ENCODE measurements at places on chromosomes 1 and 21. TPM values are rescaled to one million over a fixed set of nuclear protein-coding genes. Genes with fewer than 3 reads are reported as not detected.
A peak's percentile ranks its signal among the peaks of the same experiment; 100 is the strongest.

Gene TSPAN2
- total RNA-seq, result 22.8 TPM

Gene LCE3D
- not detected for total RNA-seq

Gene OR2T33
- not detected for total RNA-seq

Gene ALX3
- total RNA-seq, result not detected

Gene FCER1G
- 4.5 TPM for total RNA-seq

Gene TMEM50B
- total RNA-seq, result 97.3 TPM

Gene SPRR2B
- not detected for total RNA-seq

Gene GFI1
- total RNA-seq, result 34.4 TPM

Gene ANKRD65
- total RNA-seq, result not detected

Gene SH3BGR
- total RNA-seq, result not detected

GRCh38 chr1:43439781-43440180 is 13.9 kb downstream of the HYI start:
- peaks cover 84% of the 10 kb centered on the region for H3K36me3 ChIP-seq
- H3K4me1 ChIP-seq, result peaks cover 16% of the 10 kb centered on the region
- H3K27me3 ChIP-seq, result no peaks in the 10 kb centered on the region
- H3K27ac ChIP-seq, result no peak overlapping the region
- H3K4me3 ChIP-seq, result no peak overlapping the region

DNA sequence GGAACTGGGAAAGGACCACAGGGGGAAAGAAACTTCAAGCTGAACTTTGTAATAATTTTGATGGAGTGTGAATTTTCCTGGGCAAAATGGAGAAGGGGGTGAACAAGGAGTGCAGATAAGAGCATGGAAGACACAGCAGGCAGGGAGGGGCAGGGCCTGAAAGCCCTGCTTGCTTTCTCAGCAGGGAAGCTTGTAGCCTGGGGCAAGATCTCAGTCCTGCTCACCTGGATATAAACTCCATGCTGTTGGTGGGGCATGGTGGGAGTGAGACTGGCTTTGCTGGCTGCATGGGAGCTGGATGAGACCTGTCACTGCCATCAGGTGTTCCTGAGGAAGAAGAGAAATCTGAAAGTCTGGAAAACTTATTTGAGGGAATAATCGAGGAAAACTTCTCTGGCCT is 58.7 kb upstream of the RC3H1 start:
- H3K4me3 ChIP-seq, result no peak overlapping the region
- no peak overlapping the region for H3K27ac ChIP-seq
- no peaks in the 10 kb centered on the region for H3K36me3 ChIP-seq
- no peak for DNase-seq
- H3K4me1 ChIP-seq, result no peaks in the 10 kb centered on the region
- no peaks in the 10 kb centered on the region for H3K27me3 ChIP-seq

DNA sequence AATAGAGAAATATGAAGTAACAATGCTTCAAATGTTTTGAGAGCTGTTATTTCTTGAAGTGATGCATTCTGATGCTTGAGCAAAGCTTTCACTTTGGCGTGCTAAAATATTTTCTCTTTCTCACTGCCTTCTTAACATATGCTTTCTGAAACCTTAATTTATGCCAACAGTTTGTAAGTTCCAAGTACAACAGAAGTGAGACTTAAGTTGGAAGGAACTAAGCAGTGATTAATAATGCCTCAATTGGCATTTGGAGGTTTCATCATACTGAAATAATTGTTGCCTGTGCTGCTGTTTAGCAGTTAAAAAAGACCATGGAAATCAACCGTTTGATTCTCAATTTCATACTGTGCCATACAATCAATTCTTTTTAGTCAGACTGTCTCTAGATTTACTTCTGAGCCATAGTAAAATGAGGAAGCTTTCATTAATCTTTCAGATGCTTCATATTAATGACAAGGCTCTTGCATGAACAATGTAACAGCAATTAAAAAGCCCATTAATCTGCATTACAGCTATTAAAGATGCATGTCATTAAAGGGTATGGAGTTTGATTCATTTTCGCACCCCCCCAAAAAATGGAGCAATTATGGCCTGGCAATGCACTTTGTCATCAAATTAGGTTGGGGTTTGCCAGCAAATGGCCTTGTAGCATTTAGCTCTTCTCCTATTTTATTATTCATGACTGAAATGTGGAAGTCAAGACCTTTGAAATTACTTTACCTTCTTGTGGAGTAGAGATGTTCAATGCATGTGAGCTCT is 375.3 kb downstream of the USH2A start:
- DNase-seq, result no peak
- no peaks in the 10 kb centered on the region for H3K4me1 ChIP-seq
- no peak overlapping the region for H3K27ac ChIP-seq
- no peak overlapping the region for H3K4me3 ChIP-seq

GRCh38 chr1:7352974-7353373 is 418.1 kb upstream of the VAMP3 start:
- H3K27me3 ChIP-seq, result no peaks in the 10 kb centered on the region
- no peak for DNase-seq
- H3K4me3 ChIP-seq, result no peak overlapping the region
- no peaks in the 10 kb centered on the region for H3K36me3 ChIP-seq
- H3K4me1 ChIP-seq, result no peaks in the 10 kb centered on the region
- H3K27ac ChIP-seq, result no peak overlapping the region

DNA sequence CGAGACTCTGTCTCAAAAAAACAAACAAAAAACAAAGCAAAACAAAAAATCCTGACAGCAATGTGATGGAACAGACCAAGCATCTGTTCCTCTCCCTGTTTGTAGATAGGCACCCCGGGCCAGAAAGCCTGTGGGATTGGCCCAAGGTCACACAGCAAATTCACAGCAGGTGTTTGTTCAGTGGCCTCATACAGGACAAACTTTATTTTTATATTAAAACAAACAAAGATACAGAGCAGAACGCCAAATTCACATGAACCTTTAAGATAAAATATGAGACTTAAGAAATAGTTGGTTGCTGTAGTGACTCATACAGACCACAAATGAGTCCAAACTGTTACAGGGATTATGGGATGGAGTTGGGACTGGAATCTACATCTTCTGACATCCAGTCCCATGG is 2.3 kb upstream of the CELA2A start:
- no peaks in the 10 kb centered on the region for H3K36me3 ChIP-seq
- no peak overlapping the region for H3K4me3 ChIP-seq
- no peaks in the 10 kb centered on the region for H3K27me3 ChIP-seq
- DNase-seq, result peak; percentile 71
- H3K27ac ChIP-seq, result peak overlapping the region; percentile 55

- no peaks in the 10 kb centered on the region for H3K36me3 ChIP-seq
- no peak overlapping the region for H3K27ac ChIP-seq
- H3K27me3 ChIP-seq, result no peaks in the 10 kb centered on the region
- DNase-seq, result no peak
These were observed 35.1 kb downstream of the LRRC38 start for GRCh38 chr1:13478692-13479091.

- H3K27me3 ChIP-seq, result no peaks in the 10 kb centered on the region
- DNase-seq, result no peak
- H3K4me1 ChIP-seq, result no peaks in the 10 kb centered on the region
- no peak overlapping the region for H3K4me3 ChIP-seq
- no peak overlapping the region for H3K27ac ChIP-seq
- no peaks in the 10 kb centered on the region for H3K36me3 ChIP-seq
These were observed 35.4 kb downstream of the PKP1 start for GRCh38 chr1:201318504-201319340.

GRCh38 chr1:107378866-107379265 is 238.0 kb downstream of the NTNG1 start:
- no peaks in the 10 kb centered on the region for H3K4me1 ChIP-seq
- no peak overlapping the region for H3K27ac ChIP-seq
- no peaks in the 10 kb centered on the region for H3K27me3 ChIP-seq
- H3K36me3 ChIP-seq, result no peaks in the 10 kb centered on the region
- DNase-seq, result no peak

GRCh38 chr1:76256289-76257223 is 182.0 kb downstream of the ST6GALNAC3 start:
- H3K27me3 ChIP-seq, result no peaks in the 10 kb centered on the region
- DNase-seq, result no peak
- H3K36me3 ChIP-seq, result no peaks in the 10 kb centered on the region
- H3K4me3 ChIP-seq, result no peak overlapping the region
- no peak overlapping the region for H3K27ac ChIP-seq
- H3K4me1 ChIP-seq, result no peaks in the 10 kb centered on the region

GRCh38 chr1:174988986-174989385 is 10.8 kb upstream of the CACYBP start:
- peaks cover 13% of the 10 kb centered on the region for H3K4me1 ChIP-seq
- no peak for DNase-seq
- no peaks in the 10 kb centered on the region for H3K27me3 ChIP-seq
- no peak overlapping the region for H3K4me3 ChIP-seq
- no peak overlapping the region for H3K27ac ChIP-seq

DNA sequence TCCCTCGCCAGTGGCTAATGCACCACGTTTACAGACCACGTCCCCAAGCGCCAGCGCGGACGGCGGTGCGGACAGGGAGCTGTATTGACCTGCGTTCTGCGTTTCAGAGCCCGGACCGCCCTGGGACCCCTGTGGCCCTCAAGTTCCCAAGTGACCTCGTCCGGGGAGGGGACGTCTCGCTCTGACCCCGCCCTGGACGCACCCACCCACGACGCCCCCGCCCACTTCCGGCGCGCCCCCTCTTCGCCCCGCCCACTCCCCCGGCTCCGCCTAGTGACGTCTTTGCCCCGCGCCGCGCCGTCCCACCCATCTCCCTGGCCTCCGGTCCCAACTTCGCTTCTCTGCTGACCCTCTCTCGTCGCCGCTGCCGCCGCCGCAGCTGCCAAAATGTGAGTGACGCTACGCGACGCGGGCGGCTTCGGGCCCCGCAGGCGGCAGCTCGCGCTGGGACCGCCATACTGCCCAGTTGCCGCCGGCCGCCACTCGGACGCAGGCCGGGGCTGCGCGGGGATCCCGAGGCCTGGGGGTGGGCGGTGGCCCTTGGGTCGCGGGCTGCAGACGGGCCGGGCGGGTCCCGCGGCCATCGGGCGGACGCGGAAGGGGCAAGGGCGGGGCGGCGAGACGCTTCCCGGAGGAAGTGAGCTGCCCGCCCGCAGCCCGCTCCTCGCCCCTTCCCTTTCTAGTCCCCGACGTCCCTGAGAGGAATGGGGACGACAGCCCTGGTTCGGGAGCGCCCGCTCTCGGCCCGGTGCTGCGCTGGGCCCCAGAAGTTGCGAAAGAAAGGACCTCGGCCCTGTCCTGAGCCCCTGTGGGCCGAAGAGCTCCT is at the start of gene VAMP3:
VAMP3 (plus strand) TSS at position 300 of the 826 bp plus-strand sequence; CDS start at position 388, 88 bp downstream.
- DNase-seq, result peak; percentile 95
- peak within 1 kb of the TSS; percentile 95 for H3K27ac ChIP-seq
- peaks cover 23% of the 10 kb centered on the region for H3K36me3 ChIP-seq
- peaks cover 12% of the 10 kb centered on the region for H3K4me1 ChIP-seq
- peak within 1 kb of the TSS; percentile 97 for H3K4me3 ChIP-seq

DNA sequence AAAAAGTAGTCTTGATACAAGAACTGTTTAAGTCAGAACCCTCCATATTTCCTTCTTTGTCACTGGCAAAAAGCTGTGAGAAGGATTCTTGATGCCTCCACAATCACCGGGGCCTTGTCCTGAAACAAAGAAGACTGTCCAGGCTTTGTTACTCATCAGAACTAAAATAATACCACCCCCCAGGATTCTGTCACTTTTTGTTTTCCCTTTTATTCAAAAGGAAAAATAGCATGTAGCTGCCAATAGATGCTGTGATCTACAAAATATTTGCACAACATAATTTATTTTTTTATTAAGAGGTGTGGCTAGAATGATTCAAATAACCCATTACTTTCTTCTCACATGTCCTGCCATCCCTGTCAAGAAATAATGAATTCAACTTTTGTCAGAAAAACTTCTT is 173.7 kb downstream of the LYPLAL1 start:
- H3K36me3 ChIP-seq, result no peaks in the 10 kb centered on the region
- H3K4me3 ChIP-seq, result no peak overlapping the region
- no peak overlapping the region for H3K27ac ChIP-seq
- no peaks in the 10 kb centered on the region for H3K27me3 ChIP-seq
- no peak for DNase-seq
- peaks cover 12% of the 10 kb centered on the region for H3K4me1 ChIP-seq

- DNase-seq, result peak; percentile 94
- no peaks in the 10 kb centered on the region for H3K27me3 ChIP-seq
These were observed 71.8 kb upstream of the MACF1 start for GRCh38 chr1:39132505-39133339.

DNA sequence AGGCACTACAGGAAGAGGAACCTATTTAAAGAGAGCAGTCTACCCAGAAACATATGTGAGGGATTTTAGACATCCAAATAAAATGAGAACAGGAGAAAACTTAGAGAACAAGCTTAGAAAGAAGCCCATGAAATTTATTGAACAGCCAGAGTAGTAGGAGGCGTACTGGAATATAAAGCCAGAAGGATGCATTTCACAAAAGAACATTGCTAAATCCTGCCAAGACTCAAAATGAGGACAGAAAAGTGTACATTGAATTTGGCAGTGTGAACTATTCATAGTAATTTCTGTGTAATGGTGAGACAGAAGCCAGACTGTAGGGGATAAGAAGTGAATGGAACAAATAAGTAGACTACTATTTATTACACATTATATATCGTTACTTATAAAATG is 22.5 kb downstream of the CEPT1 start:
- no peak overlapping the region for H3K27ac ChIP-seq
- peaks cover 49% of the 10 kb centered on the region for H3K36me3 ChIP-seq
- H3K4me3 ChIP-seq, result no peak overlapping the region
- peaks cover 8% of the 10 kb centered on the region for H3K4me1 ChIP-seq
- H3K27me3 ChIP-seq, result no peaks in the 10 kb centered on the region

DNA sequence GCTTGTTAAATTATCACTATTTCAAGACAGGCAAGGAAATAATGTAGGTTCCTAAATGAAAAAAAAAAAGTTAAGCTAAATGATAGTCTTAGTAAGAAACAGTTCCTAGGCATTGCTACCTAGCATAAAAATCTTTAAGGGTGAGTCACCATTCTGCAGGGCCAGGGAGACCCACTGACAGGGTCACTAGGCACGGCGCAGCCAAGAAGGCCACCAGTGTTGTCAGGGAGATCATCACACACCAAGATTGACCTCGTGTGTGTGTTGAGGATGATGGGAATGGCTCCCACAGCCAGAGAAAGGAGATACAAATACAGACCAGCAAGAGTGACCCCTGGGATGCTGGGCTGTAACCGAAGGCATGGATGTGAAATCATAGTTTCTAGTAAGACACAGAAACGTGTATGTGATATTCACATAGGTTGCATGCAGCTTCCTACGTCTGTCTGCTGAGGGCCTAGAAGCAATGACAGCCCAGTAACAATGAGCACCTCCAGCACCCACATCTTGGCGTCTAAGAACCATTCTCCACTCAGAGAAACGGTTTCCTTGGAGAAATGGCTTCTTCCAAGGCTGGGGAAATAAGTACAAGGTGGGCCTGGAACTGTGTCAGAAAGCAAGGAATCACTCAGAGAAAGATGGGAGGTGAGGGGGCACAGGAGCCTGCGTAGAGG is 29.1 kb downstream of the RIPK4 start:
- no peak overlapping the region for H3K27ac ChIP-seq
- H3K36me3 ChIP-seq, result peaks cover under 1% of the 10 kb centered on the region
- no peak overlapping the region for H3K4me3 ChIP-seq
- no peak for DNase-seq
- peaks cover 18% of the 10 kb centered on the region for H3K27me3 ChIP-seq
- no peaks in the 10 kb centered on the region for H3K4me1 ChIP-seq

- H3K27ac ChIP-seq, result no peak overlapping the region
- no peaks in the 10 kb centered on the region for H3K4me1 ChIP-seq
- no peak overlapping the region for H3K4me3 ChIP-seq
- no peaks in the 10 kb centered on the region for H3K36me3 ChIP-seq
- H3K27me3 ChIP-seq, result no peaks in the 10 kb centered on the region
These were observed 483.5 kb downstream of the ADGRL2 start for GRCh38 chr1:82284213-82284612.

All from stomach (tissue), 19 donors.